ENCODE measurements at places on chromosomes 7 and 10.

DNA sequence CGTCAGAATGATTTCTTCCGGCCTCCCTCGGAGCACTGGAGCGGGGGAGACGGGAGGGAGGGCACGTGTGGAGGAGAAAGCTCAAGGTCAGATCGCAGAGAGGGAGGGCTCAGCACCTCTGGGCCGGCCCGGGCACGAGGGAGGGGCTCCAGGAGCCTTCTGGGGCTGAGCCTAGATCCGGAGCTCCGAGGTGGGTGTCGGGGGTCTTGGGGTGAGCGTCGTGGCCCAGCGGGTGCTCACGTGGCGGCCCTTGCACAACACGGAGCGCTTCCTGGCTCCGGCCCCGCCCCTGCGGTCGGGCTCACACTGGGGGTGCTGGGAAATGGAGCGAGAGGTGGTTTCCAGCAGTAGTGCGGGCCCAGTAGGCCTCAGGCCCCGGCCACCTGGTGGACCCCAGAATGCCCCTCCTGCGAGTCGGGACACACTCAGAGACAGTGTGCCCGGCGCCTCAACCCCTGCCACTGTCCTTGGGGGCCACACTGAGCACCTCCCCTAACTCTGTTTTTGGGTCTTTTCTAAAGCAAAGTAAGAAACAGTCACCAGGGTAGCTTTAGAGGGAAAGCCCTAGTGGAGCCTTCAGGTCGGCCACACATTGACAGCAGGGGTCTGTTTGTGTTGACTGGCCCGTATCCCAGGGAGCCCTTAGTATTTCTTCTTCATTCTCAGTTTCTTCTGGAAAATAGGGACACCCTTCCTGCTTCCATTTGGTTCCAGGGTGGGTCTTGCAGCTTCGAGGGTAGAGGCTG is 798 bp downstream of the PPIF start:
- DNase-seq: no peak

GRCh38 chr7:49840751-49841405 is 67.4 kb downstream of the VWC2 start:
- DNase-seq: no peak

DNA sequence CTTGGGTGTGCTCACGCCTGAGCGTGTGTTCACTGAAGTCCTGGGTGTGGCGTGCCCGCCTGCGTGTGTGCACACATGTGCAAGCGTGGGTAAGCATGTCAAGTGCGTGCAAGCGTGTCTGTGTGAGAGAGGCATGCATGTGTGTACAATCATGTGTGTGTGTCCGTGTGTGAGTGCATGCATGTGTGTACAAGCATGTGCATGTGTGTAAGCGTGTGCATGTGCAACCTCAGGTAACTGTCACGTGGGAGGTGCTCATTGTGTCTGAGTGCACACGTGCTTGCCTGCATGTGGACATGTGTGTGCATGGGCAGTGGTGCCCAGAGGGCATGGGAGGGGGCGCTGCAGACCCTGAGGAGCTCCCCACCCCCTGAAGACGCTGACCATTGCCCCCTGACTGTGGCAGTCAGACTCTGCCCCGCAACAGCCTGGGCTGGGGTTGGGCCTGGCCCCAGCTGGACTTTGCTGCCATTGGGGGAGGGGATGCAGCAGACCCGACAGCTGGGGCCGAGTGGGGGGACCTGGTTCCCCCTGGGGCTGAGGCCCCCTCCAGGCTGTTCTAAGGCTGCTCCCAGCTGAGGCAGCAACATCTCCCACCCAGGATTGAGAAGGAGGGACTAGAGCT is 88.1 kb downstream of the UNCX start:
- no peak for DNase-seq

- no peak for DNase-seq
Measured at GRCh38 chr7:150978126-150978789, at the start of gene KCNH2. KCNH2 (minus strand) TSS chr7:150978321; CDS start chr7:150977913, 408 bp downstream.

DNA sequence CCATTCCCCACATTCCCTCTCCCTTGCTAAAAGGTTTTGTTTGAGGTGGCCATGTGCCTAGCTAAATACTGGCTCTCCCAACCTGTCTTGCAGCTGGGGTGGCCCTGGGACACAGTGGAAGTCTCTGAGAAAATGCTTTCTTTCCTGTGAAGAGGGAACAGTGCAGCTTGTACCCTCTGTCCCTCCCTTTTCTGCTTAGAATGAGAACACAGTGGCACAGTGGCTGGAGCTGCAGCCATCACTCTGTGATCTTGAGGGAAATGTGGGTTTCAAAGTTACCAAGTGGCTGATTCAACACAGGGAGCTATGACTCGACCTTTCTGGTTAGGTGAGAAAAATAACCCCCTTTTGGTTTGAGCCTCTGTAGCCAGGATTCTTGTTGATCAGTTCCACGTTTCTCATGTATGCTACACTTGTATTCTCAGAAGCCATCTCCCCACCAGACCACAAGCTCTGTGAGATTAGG is 62.7 kb upstream of the CARD11 start:
- no peak for DNase-seq

DNA sequence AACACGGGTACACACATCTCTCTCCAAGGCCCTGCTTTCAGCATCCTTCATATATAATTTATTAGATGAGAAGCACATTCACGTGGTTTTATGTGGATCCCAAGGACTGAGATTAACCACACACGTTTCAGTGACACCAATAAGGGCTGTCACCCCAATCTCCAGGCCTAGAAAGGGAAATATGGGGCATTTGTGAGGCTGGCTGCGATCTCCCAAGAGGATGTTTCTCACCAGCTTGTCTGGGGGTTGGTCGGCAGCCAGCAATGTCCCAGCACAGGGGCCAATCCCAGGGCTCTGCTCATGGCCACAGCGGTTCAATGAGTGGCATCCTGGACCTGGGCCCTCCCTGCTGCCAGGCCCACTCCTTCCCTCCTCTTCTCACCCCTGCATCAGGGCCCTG is 115.5 kb downstream of the ITIH5 start:
- no peak for DNase-seq

GRCh38 chr7:155426543-155427410 is 31.2 kb upstream of the EN2 start:
- DNase-seq: no peak

DNA sequence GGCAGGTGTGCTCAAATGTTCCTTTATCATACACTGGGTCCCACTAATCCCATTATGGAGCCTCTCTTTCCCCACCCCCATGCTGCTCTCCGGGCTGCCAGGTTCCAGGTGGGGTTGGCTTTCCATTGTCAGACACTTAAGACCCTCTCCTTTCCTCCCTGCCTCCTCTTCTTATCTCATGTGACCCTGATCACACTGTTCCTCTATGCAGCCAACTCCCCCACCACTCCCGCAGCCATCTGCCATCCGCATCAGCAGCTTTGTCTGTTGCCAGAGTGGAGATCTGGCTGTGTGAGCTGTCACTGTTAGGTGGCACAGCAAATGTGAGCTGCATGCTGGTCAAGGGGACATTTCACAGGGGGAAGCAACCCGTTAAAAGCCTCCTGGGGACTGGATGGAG is 391.4 kb downstream of the TNS3 start:
- no peak for DNase-seq

DNA sequence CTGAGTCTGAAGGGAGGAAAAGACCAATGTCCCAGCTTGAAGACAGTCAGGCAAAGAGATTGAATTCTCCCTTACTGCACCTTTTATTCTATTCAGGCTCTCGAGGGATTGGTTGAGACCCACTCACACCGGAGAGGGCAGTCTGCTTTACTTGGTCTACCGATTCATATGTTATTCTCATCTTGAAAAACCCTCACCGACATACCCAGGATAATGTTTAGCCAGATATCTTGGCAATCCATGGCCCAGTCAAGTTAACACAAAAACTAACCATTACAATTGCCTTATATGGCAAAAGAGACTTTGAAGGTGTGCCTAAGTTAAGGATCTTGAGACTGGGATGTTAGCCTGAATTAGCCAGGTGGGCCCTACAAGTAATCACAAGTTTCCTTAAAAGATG is 53.8 kb upstream of the BET1 start:
- no peak for DNase-seq

GRCh38 chr10:129784291-129784690 is 179.8 kb downstream of the EBF3 start:
- no peak for DNase-seq

- DNase-seq: no peak
Measured at GRCh38 chr7:142519079-142520078, 229.9 kb upstream of the PRSS1 start.

GRCh38 chr7:55533050-55533728 is 39.1 kb downstream of the VOPP1 start:
- DNase-seq: no peak

- no peak for DNase-seq
Measured at GRCh38 chr10:42790835-42791234, 8.2 kb downstream of the BMS1 start.

GRCh38 chr7:128005117-128005516 is 26.1 kb downstream of the LRRC4 start:
- no peak for DNase-seq

- DNase-seq: no peak
Measured at GRCh38 chr10:130814610-130815009, 496.9 kb downstream of the TCERG1L start.

DNA sequence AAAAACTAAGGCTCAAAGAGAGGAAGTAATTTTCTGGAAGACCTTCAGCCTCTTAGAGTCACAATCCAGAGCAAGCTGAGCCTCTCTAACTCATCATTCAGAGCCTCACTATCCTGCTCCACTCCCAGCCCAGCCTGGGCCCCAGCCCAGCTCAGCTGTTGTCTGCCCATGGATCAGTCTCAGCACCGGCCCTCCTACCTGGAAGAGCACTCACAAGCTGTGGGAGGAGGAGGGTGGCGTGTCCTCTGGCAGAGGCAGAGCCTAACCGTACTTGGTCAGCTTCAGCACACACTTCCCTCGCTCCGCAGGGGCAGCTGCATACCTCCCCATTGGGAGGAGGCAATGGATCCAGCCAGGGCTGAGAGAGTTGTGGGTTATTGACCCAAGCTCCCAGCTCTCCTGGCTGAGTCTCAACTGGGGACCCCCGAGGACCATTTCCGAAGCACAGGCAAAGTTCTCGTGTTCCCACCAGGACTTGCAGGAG is 66.7 kb upstream of the GPR26 start:
- DNase-seq: no peak

GRCh38 chr10:119282446-119282845 is 75.1 kb downstream of the GRK5 start:
- DNase-seq: no peak

GRCh38 chr10:3432081-3432825 is 259.7 kb upstream of the PITRM1 start:
- DNase-seq: no peak

- no peak for DNase-seq
Measured at GRCh38 chr10:110966146-110966545, 46.7 kb downstream of the SHOC2 start.

DNA sequence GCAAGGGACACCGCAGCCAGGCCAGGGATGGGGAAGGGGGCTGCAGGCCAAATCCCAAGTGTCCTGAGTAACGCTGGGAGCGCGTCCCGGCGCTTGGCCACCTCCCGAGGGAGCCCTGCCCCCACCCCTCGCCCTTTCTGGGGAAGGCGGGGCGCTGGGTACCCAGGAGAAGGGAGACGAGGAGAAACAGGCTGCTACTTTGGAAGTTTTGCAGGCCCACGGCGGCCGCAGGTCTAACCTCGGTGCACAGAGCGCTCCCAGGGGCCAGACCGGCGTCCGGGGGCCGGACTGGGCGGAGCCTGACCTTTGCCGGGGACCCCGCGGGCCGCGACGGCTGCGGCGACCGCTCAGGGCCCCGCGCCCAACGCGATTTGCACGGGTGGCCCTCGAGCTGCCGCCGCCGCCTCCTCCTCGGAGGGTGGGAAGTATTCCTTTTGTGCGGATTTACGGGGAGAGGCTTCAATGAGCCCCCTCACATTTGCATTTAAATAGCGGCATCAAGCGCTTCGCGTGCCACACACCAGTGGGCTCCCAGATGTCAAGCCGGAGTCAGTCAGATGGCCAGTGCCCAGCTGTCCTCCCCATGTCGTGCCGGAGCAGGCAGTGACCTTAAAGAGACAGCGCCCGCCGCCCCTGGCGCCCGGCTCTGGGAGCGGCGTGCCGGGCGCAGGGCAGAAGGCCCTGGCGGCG is 3.0 kb upstream of the EBF3 start:
- DNase-seq: no peak

DNA sequence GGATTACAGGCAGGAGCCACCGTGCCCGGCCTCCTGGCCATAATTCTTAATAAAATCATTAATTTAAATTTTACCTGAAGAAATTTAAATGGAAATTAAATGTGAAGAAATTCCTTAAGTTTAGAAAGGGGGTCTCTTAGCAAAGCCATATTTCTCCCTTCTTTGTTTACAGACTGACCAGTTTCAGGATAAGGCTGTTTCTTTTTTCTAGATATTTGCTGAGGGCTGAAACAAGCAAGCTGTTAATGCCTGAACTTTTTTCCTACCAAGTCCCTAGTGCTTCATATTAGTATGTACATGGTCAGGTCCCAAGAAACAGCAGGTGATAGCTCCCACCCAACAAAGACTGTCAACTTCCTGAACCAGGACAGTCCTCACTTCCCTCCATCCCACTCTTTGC is 18.1 kb upstream of the PDIA4 start:
- no peak for DNase-seq

- DNase-seq: no peak
Measured at GRCh38 chr10:2356670-2357069, 619.3 kb upstream of the ADARB2 start.

DNA sequence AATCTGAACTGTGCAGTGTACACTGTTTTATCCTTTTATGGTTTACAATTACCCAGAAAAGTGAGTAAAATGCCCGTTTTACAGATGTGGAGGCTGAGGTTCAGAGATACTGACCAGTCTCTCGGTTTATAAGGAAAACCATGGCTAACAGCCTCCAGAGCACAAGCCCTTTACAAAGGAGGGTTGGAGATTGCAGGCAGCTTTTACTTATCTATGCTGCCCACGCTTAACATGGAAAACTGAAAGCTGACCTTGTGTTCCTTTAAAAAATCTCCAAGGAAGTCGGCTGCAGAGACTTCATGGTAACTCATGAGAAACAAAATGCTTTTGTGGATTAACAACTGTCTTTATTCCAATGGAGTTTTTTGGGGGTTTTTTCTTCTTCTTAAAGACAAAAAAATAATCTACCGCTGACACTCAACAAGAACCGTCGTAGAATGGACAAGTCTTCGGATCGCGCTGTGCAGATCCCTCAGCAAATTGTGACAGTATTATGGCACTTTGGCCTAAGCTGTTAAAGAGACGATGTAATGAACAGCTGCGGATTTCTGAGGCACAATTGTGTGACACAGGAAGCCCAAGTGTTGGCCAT is 654 bp upstream of the SLF2 start:
- no peak for DNase-seq

- DNase-seq: no peak
Measured at GRCh38 chr10:23955456-23956225, 253.3 kb upstream of the KIAA1217 start.

DNA sequence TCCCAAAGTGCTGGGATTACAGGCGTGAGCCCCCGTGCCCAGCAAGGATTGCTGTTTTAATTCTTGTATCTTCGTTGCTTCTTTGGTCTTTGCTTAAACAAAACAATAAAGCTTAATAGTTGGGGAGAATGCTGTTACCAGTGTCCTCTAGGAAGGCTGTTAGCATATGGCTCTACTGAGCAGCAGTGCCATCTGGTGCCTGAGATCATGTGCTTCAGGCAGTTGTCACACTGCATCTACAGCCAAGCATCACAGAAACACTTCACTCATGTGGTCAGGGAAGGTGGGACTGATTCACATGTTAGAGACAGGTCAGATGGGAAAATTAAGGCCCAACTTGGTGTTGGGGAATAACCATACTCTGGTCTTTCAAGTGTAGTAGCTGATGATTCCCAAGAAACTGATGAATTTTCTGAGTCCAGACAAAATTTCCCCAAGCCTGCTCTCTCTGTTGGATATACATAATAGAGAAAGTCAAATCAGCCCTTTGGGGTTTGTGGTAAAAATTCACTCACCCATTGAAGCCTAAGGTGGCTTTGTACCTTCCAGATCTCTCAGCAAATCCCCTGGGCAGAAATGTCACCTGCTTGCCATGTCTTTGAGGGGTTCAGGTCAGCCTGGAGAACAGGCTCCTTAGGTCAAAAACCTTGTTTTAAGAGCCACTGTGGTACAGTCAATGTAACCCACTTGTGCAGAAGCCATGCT is 28.4 kb downstream of the UBE2D4 start:
- peak; percentile 27 for DNase-seq

All from Panc1 (cell line).